ENCODE measurements at places on chromosomes 2 and 18. TPM values are rescaled to one million over a fixed set of nuclear protein-coding genes. Genes with fewer than 3 reads are reported as not detected.

Gene RIT2
- not detected for total RNA-seq

Gene ACVR2A
- 3.6 TPM for total RNA-seq

Gene CHRNA1
- not detected for total RNA-seq

Gene TUBB8B
- total RNA-seq: not detected

Gene SLC40A1
- 1.6 TPM for total RNA-seq

Gene CROCC2
- not detected for total RNA-seq

Gene KLHL14
- not detected for total RNA-seq

Gene GPR75
- 2.3 TPM for total RNA-seq

Gene RTKN
- total RNA-seq: 20.2 TPM

Gene CHST10
- total RNA-seq: 16.3 TPM

Gene IWS1
- total RNA-seq: 38.9 TPM

Gene CRIM1
- total RNA-seq: 157 TPM

Gene AMER3
- not detected for total RNA-seq

Gene DCDC2C
- total RNA-seq: not detected

Gene CD8B2
- total RNA-seq: not detected

Gene HRH4
- not detected for total RNA-seq

Gene SNTG2
- total RNA-seq: not detected

Gene ZSCAN30
- 0.93 TPM for total RNA-seq

Gene POTEJ
- not detected for total RNA-seq

Gene UGT1A8
- total RNA-seq: 0.05 TPM

Gene C2orf66
- total RNA-seq: not detected

Gene CYTIP
- total RNA-seq: 0.22 TPM

Gene BOLL
- not detected for total RNA-seq

Gene MALL
- total RNA-seq: 143 TPM

Gene CBLN2
- total RNA-seq: 0.18 TPM

Gene MEIS1
- total RNA-seq: 2.2 TPM

Gene ABCB11
- 0.02 TPM for total RNA-seq

Gene CPLX4
- total RNA-seq: not detected

Gene LCT
- 0.05 TPM for total RNA-seq

All from A549 treated with Hydrocortisone at 1 μM for 4 hours (cell line).